ENCODE measurements at places on chromosomes 6 and 20.

- DNase-seq = no peak
Observed at GRCh38 chr6:12335131-12335527, 45.0 kb downstream of the EDN1 start.

GRCh38 chr6:35177596-35177995, 36.2 kb upstream of the SCUBE3 start:
- DNase-seq = no peak

DNA sequence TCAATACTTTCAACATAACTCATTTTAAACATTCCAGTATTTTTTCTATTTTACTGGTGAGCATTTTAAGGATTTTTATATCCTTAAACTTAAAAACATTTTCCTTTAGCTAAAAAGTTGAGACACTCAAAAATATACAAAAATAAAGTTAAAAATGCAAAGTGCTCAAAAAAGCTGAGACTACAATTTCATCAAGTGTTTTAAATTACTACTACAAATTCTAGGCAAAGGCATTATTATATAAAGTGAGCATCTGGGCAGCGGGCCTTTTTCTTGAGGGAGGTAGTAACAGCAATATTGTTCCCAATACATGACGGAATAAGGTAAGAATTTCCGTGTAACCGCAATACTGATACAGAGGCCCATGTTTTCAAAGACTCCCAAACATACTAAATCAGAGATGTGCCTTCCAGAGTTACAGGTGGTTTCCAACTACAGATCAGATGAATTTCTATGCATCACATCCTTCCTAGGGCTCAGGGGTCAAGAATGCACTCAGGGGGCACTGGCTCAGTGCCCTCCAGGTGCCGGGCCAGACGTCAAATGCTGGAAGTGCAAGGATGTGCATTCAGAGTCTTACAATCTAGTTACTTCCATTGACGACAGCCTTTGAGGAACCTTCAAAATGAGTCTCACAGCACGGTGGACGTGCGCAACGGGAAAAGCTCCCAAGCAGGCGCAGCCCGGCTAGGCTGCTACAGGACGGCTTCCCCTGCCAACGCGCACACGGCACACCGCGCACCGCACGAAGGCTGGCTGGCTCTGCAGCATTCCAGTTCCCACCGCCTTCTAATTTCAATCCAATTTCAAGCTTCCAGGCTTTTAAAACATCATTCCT, 1.7 kb downstream of the PHF10 start:
- DNase-seq = no peak

- DNase-seq = peak; percentile 92
Observed at GRCh38 chr6:28335564-28336283, at the start of gene ZSCAN31. ZSCAN31 (minus strand) TSS chr6:28336148; CDS start chr6:28329683, 6,465 bp downstream.

GRCh38 chr6:160477901-160478300, 129.7 kb downstream of the SLC22A3 start:
- DNase-seq = no peak

- DNase-seq = no peak
Observed at GRCh38 chr6:37106982-37107491, 62.9 kb upstream of the PIM1 start.

GRCh38 chr6:3325210-3325609, 66.5 kb downstream of the PSMG4 start:
- DNase-seq = no peak

DNA sequence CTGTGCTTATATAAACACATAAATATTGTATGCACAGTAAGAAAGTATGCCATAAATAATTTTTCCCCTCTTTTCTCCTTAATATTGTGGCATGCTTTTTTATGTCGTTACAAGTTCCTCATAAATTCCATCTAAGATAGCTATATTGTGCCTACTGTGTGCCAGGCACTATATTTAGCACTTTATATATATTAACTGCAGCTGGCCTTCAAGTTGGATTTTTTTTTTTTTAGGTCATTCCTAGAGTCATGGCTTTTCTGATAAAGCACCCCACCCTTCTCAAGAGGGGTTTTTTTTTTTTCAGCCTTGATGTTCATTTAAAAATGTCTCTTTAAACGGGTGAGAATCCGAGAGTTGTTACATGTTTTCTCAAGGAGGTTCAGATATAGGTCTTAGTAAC, 42.8 kb upstream of the RNF8 start:
- no peak for DNase-seq

DNA sequence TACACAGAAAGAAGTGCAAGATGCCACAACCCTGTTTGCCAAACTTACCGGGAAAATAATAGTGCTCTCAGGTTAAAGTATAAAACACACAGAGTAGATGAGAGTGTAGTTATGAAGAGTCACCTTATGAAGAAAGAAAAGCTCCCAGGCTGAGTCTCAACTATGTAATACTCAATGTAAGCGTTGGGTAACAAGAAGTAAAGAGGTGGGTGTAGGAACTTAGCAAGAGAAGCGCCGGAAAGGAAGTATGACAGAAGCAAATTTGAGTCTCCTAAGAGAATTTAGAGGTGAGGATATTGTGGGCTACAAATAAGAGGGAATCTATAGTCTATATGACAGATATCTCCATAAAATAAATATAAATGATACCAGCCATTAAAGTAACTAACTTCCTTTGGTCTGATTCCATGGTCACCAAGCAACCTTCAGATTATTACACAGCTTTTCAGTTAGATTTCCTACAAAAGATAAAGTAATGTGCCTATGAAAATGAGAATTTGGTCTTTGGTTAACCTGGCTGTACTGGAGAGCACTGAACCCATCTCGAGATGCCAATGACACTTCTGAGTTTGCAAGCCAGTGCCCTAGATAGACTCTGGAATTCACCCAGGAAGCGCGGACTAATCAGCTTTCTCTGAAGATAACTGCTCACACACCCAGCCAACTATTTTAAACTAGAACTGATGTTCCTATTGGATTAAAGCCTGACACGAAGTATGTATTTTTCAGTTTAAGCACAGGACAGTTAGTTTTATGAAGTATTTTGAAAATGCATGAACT, 1.8 kb downstream of the TUBE1 start:
- no peak for DNase-seq

- no peak for DNase-seq
Observed at GRCh38 chr6:35409245-35409644, 42.9 kb upstream of the FANCE start.

DNA sequence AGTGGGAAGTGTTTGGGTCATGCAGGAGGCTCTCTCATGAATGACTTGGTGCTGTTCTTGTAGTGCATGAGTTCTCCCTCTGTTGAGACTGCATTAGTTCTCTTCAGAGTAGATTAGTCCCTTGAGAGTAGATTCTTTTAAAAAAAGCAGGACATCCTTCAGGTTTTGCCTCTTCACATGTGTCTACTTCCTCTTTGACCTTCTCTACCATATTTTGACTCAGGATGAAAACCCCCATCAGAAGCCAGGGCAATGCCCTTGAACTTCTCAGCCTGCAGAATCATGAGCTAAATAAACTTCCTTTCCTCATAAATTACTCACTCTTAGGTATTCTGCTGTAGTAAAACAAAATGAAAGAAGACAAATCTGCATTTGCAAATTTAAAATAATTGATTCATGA, 170.3 kb downstream of the CD109 start:
- DNase-seq = no peak

- no peak for DNase-seq
Observed at GRCh38 chr6:143003676-143004075, 57.0 kb upstream of the AIG1 start.

DNA sequence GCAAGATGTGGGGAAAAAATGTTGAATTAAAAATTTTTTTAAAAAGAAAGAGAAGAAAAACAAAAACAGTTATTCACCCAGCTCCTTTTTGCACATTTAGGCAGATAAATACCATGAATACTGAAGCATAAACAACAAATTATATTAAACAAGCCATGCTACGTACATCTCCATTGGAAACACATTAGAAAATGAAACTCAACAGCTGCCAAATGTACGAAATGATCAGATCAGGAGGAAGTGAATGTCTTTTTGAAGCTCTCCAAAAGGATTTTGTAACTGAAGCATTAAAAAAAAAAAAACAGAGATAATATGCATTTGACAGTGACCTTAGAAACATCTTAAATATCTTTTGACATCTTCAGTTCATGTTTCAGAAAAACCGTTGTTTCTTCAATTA, 56.7 kb downstream of the CD83 start:
- no peak for DNase-seq

- DNase-seq = no peak
Observed at GRCh38 chr20:17663486-17663885, 18.6 kb downstream of the RRBP1 start.

DNA sequence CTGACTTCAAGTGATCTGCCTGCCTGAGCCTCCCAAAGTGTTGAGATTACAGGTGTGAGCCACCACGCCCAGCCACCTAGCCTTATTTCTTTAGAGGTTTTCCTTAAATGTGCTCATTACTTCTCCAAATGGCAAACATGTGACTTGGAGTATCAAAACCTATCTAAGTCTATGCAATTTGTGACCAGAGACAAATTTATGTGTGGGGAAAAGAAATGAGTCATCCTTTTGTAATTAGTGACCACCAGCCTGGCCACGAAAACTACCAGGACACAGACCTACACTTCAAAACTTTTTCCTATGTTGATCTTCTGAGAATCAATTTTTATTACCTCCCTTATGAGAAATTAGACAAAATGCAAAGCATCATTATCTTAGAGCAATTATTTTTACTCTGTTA, 64.6 kb upstream of the OGFRL1 start:
- no peak for DNase-seq

DNA sequence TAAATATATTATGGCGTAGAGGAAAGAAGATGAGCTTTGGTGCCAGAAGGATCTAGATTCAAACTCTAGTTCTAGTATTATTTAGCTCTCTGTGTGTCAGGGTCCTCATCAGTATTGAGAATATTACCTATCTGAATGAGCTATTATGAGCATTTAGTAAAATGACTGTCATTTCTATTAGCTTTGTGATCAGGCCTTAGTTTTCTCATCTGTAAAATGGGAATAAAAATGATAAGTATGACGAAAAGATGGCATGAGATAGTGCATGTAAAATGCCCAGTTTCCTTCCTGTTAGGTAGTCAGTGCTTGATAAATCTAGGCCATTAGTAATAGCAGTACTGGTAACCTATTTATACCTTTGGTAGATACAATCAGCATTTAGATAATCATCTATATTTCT, 35.1 kb downstream of the NOX3 start:
- no peak for DNase-seq

DNA sequence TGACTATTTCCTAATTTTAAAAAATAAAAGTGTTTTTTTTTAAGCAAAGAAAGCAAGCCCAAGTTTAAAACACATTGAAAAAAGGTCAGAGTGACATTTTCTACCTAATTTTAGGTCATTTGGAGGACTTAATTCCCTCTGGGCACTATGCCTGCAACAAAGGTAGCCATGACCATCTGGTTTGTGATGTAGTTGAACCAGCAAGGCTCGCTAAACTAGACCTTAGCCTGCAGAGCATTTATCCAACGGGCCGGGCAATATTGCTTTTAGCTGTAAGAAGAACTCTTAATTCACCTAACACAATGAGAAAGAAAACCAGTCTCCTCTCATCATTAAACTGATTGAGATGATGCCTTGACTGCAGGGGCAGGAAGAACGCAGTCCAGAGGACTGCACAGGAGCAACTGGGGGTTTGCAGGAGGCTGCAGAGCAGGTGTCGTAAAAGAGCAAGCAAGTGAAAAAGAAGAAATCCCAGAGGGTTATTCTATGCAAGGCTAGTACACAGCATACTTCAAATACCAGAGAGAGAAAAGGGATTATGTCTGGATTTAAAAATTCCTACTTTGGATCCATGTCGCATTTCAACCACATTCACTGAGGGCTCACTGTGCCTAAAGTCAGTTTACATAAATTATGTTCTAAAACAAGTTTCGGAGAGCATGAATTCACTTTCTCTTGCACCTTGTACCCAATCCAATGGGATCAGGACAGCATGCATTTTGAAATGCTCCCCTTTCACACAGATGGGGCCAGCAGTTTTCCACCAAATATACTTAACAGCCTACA, 12.8 kb downstream of the TRAF3IP2 start:
- peak; percentile 51 for DNase-seq

GRCh38 chr6:89483111-89483720, 50.3 kb downstream of the ANKRD6 start:
- DNase-seq = no peak

- DNase-seq = no peak
Observed at GRCh38 chr6:31864818-31865204, 2.2 kb upstream of the NEU1 start.

- DNase-seq = no peak
Observed at GRCh38 chr6:21141616-21142303, 451.8 kb upstream of the SOX4 start.

- no peak for DNase-seq
Observed at GRCh38 chr6:105894556-105894955, 191.6 kb upstream of the PRDM1 start.
